ENCODE measurements at places on chromosomes 5 and 9. TPM values are rescaled to one million over a fixed set of nuclear protein-coding genes. Genes with fewer than 3 reads are reported as not detected.

GRCh38 chr5:179914032-179914755 lies 6.5 kb upstream of the TBC1D9B start:
- peak overlapping the region; percentile 38 for H3K27ac ChIP-seq
- H3K27me3 ChIP-seq: no peaks in the 10 kb centered on the region
- DNase-seq: peak; percentile 81
- H3K4me3 ChIP-seq: no peak overlapping the region
- no peaks in the 10 kb centered on the region for H3K36me3 ChIP-seq
- peaks cover 10% of the 10 kb centered on the region for H3K4me1 ChIP-seq

- peaks cover 3% of the 10 kb centered on the region for H3K4me1 ChIP-seq
- no peak overlapping the region for H3K4me3 ChIP-seq
- no peak overlapping the region for H3K27ac ChIP-seq
- no peaks in the 10 kb centered on the region for H3K36me3 ChIP-seq
- H3K27me3 ChIP-seq: 0 out of 2 replicates have a peak, but pooled peaks cover 14% of the 10 kb centered on the region
These were observed 16.9 kb downstream of the OR2V2 start for GRCh38 chr5:181164076-181164952.

DNA sequence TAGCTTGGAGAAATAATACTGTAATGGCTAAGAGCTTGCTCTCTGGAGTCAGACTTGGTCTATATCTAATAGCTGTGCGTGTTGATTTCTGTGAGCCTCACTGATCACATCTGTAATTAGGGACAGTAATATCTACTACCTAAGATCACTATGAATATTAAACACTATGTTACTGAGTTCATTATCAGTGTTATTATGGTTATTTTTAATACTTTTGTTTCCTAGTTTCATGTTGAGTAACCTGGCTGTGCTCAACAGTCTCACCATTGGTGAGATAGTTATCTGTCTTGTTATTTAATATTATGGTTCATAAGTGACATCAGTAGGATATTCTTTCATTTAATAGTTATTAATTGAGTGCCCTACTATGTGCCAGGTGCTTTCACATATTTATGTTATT lies 22.4 kb upstream of the CAVIN4 start:
- no peaks in the 10 kb centered on the region for H3K27me3 ChIP-seq
- H3K36me3 ChIP-seq: no peaks in the 10 kb centered on the region
- DNase-seq: no peak
- H3K27ac ChIP-seq: no peak overlapping the region
- H3K4me3 ChIP-seq: no peak overlapping the region

GRCh38 chr5:1343931-1344901 lies 683 bp downstream of the CLPTM1L start:
- peaks cover 14% of the 10 kb centered on the region for H3K4me1 ChIP-seq
- 0 out of 2 replicates have a peak, but pooled peaks cover 8% of the 10 kb centered on the region for H3K36me3 ChIP-seq
- H3K27ac ChIP-seq: peak overlapping the region; percentile 17

The PCDHB15 gene
- 2.8 TPM for total RNA-seq

The FAM170A gene
- not detected for total RNA-seq

The TAF11L10 gene
- not detected for total RNA-seq

All from GM23248 (cell line).